ENCODE measurements at places on chromosomes 5 and 9.

- no peak for DNase-seq
These were observed 31.4 kb upstream of the SPTLC1 start for GRCh38 chr9:92146610-92147009.

DNA sequence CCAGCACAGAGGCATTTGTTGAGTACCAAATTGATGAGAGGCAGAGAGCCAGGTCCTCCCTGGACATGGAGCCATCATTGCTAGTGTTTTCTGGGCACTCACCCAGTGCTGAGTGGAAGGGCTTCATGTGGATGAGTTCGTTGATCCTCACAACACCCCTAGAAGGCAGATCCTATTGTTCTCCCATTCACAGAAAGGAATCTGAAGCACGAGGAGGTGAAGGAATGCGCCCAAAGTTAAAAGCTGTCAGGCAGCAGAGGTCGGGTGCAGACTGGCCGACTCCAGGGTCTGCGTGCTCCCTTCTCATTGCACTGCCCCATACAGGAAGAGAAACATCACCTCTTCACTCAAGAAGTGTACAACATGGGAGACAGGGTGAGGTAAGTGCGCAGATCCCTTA is 153.5 kb upstream of the TNPO1 start:
- DNase-seq, result no peak

DNA sequence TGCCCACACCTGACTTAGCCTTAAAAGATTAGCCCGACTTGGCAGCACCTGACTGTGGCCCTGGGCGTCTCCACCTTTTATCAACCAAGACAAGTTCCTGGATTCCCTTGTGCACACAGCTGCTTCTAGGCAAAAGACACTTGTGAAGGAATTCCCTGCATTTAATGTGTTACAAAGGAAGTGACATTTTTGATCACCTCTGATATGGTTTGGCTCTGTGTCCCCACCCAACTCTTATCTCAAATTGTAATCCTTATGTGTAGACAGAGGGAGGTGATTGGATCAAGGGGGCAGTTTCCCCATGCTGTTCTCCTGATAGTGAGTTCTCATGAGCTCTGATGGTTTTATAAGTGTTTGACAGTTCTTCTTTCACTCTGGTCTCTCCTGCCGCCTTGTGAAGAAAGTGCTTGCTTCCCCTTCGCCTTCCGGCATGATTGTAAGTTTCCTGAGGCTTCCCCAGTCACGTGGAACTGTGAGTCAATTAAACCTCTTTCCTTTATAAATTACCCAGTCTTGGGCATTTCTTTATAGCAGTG is 2.6 kb upstream of the CPEB4 start:
- DNase-seq, result no peak

DNA sequence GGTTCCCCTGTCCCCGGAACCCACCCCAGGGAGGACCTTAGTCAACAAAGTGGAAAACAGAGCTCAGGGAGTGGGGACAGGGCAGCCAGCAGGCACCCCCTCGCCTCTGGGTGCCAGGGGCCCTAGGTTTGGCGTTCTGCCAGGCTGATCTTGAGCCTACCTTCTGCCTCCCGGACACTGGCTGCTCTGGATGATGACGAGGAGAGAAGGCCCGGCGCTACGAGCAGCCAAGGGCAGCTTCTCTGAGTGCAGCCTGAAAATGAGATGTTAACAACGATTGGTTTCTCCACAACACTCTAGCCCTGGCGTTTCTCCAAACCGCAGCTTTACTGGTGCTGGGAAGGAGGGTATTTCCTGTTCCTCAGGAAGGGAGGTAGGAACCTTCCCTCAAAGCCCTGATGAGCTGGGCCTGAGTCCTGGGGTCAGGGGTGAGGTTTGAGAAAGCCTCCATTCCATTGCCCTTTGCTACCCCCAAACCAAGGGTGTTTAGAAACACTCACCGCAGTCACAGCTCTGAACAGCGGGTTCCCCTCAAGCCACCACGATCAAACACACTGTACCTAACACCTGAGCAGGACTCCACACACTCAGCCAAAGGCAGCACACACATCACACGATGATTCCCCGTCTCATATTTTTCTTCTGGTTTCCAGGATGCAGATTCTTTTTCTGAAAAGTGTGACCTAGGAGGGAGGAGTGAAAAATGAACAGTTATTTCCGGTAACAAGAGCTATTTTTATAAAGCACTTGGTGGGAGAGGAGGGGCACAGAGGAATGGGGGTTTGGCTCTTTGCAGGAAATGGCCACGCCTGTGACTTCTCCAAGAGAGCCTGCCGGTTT is at the start of gene STING1:
TSS of gene STING1 (minus strand) at position 709 of the 840 bp plus-strand sequence. CDS start 1,054 bp downstream, outside the sequence.
- DNase-seq, result peak; percentile 96

GRCh38 chr5:156254196-156254595 is 72.8 kb upstream of the SGCD start:
- no peak for DNase-seq

- no peak for DNase-seq
These were observed 71.0 kb upstream of the ADAMTS2 start for GRCh38 chr5:179416114-179416822.

GRCh38 chr5:147240266-147240985 is 5.6 kb downstream of the STK32A start:
- DNase-seq, result no peak

DNA sequence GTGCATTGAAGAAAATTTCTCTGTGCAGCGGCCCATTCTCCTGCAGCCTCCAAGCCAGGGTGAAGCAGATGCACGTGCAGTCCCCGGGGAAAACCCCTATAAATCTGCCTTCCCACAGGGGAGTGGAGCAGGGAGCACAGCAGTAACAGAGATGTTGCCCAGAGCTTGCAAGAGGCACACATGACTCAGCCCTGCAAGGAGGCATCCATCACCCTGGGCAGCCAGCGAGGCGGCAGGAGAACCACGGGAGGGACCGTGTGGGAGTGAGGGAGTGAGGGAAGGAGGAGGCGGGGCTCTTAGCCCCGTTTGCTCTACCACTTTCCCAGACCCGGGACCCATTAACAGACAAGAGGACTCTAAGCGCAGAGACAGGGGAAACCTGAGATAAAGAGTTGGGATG is 96.2 kb upstream of the ARAP3 start:
- no peak for DNase-seq

DNA sequence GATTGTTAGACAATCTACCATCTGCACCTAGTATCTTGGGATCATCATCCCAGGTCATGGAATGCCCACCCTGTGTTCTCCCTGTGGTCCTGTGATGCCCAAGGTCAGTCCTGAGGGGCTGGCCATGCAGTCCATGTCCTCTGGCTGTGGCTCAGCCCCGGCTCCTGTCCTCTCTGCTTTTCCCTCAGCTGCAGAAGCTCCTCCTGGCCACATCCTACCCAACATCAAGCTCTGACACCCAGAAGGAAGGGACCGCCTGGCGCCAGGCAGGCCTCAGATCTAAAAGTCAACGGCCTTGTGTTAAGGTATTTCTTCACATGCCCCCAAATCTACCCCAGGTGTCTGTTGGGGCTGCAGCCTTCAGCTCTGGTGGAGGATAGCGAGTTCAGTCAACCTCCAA is 100.5 kb downstream of the PPARGC1B start:
- DNase-seq, result no peak

- no peak for DNase-seq
These were observed 16.3 kb downstream of the SH2D3C start for GRCh38 chr9:127762111-127762676.

GRCh38 chr5:118921866-118922265 is 66.5 kb downstream of the DTWD2 start:
- no peak for DNase-seq

- DNase-seq, result no peak
These were observed 97.7 kb upstream of the KIF2A start for GRCh38 chr5:62208218-62208852.

- DNase-seq, result peak; percentile 62
These were observed 45.2 kb upstream of the GLIPR2 start for GRCh38 chr9:36091026-36091953.

- no peak for DNase-seq
These were observed 133.8 kb downstream of the TMEM174 start for GRCh38 chr5:73306741-73307275.

DNA sequence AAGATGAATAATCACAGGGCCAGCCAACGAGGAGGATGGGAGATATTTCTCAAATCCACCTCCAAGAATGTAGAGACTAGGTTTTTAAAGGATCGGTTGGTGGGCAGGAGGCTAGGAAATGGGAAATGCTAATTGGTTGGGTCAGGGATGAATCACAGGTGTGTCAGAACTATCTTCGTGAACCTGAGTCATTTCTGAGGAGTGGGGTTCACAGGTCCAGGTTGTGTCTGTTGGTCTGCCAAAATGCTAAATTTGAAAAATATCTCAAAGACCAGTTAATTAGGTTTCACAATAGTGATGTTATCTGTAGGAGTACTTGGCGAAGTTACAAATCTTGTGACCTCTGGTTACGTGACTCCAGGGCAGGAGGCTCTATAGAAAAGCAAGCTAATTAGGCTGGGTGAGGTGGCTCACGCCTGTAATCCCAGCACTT is 2.6 kb upstream of the PLAA start:
- no peak for DNase-seq

DNA sequence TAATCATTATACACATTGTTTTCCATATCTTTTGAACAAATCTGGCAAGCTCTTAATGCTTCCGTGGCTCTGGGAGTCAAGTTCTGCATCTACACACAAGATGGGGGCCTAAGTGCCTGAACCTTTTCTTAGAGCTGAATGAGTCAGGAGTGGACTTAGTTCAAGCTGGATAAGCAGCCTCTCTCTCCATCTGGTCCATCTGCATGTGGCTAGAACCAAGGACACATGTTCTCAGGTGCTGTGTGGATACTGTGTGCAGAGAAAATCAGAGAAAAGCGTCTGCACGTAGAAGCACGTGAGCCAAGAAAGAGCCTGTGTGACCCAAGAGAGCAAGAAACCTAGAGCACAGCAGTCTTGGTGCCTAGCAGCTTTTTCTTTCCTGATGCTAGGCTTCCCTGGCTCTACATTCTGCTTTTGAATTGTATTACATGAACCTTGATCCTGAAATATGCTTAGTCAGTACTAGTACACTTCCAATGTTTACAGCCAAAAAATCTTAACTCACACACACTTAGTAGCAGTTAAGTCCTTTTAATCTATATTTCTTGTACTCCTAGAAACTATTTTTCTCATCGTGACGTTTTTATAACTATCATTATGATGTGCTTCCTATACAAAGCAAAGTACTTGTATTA is 1798.9 kb downstream of the MAT2B start:
- DNase-seq, result no peak

DNA sequence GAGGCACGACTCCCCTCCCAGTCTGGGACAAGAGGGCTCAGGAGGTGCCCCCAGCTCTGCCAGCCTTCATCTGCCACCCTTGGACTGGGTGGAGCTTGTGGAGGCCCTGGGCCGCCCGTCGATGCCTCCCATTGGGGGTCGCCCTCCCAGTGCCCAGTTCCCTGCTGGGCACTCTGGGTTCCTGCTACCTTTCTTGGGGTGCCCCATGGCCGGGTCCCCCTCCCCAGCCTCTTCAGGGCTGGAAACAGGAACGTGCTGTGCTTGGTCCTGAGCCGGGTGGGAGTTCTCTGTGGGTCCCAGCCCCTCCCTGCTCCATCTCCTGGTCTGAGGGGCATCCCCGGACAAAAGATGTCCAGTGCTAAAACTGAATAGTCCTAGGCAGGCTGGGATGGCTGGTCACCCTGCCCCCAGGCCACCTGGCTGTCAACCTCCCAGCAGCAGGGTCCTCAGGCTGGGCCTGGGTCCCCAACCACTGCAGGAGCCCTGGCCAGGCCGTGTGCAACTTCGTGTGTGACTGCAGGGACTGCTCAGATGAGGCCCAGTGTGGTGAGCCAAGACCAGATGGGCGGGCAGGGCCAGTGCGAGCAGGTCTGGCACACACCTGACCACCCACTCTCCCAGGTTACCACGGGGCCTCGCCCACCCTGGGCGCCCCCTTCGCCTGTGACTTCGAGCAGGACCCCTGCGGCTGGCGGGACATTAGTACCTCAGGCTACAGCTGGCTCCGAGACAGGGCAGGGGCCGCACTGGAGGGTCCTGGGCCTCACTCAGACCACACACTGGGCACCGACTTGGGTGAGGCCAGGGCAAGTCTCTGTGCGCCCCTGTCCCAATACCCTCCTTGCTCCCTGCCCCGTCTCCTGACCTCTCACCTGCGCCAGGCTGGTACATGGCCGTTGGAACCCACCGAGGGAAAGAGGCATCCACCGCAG is 784 bp downstream of the MAMDC4 start:
- no peak for DNase-seq

DNA sequence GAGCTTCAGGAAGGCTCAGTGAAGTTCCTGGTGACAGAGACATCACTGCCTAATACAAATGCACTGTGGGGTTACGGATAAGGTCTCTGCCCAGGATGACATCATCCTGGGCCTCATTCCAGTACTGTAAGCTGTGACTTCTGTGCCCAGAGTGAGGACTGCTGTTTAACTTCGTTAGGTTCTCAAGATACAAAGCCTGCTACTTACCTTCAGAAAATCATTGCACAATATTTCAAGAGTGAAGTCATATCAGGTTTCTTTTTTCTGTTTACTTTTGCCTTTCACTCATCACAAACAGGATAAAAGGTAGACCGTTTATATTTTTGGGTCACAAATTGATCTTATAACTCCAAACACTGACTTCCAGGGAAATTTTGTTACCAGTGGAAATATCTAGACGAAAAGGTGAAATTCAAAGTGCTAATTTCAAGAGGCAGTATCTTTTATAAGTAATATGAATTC is 241.2 kb downstream of the PIK3R1 start:
- no peak for DNase-seq

GRCh38 chr9:70130266-70130665 is 86.6 kb downstream of the MAMDC2 start:
- DNase-seq, result no peak

DNA sequence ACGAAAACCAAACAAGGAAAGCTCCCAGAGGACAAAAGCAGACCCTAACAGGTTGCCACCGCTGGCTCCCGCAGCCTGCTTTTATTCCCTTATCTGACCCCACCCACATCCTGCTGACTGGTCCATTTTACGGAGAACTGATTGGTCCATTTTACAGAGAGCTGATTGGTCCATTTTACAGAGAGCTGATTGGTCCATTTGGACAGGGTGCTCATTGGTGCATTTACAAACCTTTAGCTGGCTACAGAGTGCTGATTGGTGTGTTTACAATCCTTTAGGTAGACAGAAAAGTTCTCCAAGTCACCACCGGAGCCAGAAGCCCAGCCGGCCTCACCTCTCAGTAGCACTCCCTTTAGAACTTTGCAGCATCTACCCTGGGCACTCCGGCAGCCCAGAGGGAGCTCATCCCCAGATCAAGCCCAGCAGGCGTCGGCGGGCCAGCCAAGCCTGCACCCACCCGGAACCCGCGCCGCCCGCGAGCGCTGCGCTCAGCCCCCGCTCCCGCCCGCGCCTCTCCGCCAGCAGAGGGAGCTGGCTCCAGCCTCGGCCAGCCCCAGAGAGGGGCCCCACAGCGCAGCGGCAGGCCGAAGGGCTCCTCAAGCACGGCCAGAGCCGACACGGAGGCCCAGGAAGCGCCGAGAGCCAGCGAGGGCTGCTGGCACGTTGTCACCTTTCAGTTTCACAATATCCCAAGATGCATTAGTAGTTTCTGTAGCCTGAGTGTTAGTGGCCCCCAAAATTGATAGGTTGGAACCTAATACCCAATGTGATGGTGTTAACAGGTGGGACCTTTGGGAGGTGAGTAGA is 35.3 kb upstream of the CLPTM1L start:
- DNase-seq, result no peak

- no peak for DNase-seq
These were observed 27.9 kb downstream of the CCT5 start for GRCh38 chr5:10277773-10278630.
